ENCODE measurements at places on chromosomes 2 and 18. TPM values are rescaled to one million over a fixed set of nuclear protein-coding genes. Genes with fewer than 3 reads are reported as not detected.

- DNase-seq: no peak
- peaks cover 16% of the 10 kb centered on the region for H3K4me1 ChIP-seq
- H3K4me3 ChIP-seq: no peak overlapping the region
- H3K27ac ChIP-seq: no peak overlapping the region
- no peaks in the 10 kb centered on the region for H3K27me3 ChIP-seq
Observed at GRCh38 chr2:121491518-121491917, 39.2 kb upstream of the RNU4ATAC start.

GRCh38 chr2:218964041-218964771 lies 4.7 kb downstream of the CDK5R2 start:
- peaks cover 13% of the 10 kb centered on the region for H3K4me1 ChIP-seq
- peak overlapping the region; percentile 10 for H3K4me3 ChIP-seq
- peaks cover 18% of the 10 kb centered on the region for H3K36me3 ChIP-seq
- peak overlapping the region; percentile 52 for H3K27ac ChIP-seq
- DNase-seq: no peak
- peaks cover 62% of the 10 kb centered on the region for H3K27me3 ChIP-seq

GRCh38 chr2:84904717-84905174 lies 710 bp upstream of the TMSB10 start:
- no peaks in the 10 kb centered on the region for H3K27me3 ChIP-seq
- H3K27ac ChIP-seq: peak overlapping the region; percentile 98
- DNase-seq: peak; percentile 49
- H3K36me3 ChIP-seq: peaks cover 52% of the 10 kb centered on the region
- H3K4me1 ChIP-seq: peaks cover 32% of the 10 kb centered on the region

GRCh38 chr2:237980751-237981150 lies 13.9 kb downstream of the UBE2F start:
- peaks cover 5% of the 10 kb centered on the region for H3K36me3 ChIP-seq
- H3K4me3 ChIP-seq: no peak overlapping the region
- peaks cover 12% of the 10 kb centered on the region for H3K4me1 ChIP-seq
- no peaks in the 10 kb centered on the region for H3K27me3 ChIP-seq

- H3K27me3 ChIP-seq: no peaks in the 10 kb centered on the region
- H3K36me3 ChIP-seq: peaks cover 13% of the 10 kb centered on the region
- peaks cover 3% of the 10 kb centered on the region for H3K4me1 ChIP-seq
- no peak overlapping the region for H3K4me3 ChIP-seq
- DNase-seq: no peak
Observed at GRCh38 chr2:32159678-32160077, 6.0 kb upstream of the SLC30A6 start.

DNA sequence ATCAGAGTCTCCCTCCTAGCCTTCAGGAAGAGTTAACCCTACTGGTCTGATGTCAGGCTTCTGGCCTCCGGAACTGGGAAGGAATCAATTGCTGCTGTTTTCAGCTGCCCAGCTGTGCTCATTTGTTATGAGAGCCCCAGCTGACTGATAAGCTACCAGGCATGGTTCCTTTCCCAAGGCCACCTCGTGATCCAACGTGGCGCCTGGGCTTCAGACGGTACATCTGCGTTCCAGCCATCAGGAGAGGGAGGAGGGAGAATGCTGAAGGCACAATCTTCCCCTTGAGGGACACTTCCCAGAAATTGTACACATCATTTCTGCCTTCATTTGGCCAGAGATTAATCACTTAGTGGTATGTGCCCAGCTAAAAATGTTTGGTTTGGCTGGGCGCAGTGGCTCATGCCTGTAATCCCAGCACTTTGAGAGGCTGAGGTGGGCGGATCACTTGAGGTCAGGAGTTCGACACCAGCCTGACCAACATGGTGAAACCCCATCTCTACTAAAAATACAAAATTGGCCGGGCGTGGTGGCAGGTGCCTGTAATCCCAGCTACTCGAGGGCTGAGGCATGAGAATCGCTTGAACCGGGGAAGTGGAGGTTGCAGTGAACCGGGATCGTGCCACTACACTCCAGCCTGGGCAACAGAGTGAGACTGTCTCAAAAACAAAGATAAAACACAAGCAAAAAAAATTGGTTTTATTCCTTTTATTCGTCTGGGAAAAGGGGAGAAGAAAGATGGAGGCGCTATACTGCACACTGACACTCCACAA lies 10.5 kb upstream of the ARMC9 start:
- no peaks in the 10 kb centered on the region for H3K36me3 ChIP-seq
- peaks cover 52% of the 10 kb centered on the region for H3K27me3 ChIP-seq
- H3K4me3 ChIP-seq: no peak overlapping the region
- H3K4me1 ChIP-seq: peaks cover 8% of the 10 kb centered on the region
- H3K27ac ChIP-seq: no peak overlapping the region

DNA sequence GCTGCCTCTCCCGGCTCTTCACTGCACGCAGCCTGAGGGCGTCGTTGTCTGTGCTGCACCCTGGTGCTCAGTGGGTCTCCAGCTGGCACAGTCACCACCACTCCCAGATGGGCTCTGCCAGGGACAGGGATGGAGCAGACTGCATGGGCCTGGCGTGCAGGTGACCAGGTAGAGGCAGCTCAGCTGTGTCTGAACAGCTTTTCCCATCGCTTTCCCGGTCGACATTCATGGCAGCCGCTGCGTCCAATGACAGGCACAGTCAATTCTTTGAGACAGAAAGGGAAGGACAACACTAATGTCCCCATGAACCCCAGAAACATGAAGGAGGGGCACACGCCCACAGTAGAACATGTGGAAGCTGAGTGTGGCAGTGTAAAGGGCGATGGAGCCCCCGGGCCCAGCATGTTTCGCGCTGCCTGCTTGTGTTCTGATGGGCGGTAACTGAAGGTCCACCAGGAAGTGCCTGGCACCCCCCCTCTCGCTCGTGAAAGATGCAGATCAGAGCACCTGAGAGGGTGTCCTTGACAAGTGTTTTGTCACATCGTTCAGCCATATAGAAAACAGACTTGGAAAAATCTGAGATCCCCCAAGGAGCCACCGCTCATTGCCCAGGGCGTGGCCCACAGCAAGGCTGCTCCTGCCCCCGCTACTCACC lies 122.4 kb downstream of the NFATC1 start:
- no peak for DNase-seq
- no peak overlapping the region for H3K27ac ChIP-seq
- no peaks in the 10 kb centered on the region for H3K36me3 ChIP-seq
- H3K4me1 ChIP-seq: no peaks in the 10 kb centered on the region
- H3K27me3 ChIP-seq: no peaks in the 10 kb centered on the region

DNA sequence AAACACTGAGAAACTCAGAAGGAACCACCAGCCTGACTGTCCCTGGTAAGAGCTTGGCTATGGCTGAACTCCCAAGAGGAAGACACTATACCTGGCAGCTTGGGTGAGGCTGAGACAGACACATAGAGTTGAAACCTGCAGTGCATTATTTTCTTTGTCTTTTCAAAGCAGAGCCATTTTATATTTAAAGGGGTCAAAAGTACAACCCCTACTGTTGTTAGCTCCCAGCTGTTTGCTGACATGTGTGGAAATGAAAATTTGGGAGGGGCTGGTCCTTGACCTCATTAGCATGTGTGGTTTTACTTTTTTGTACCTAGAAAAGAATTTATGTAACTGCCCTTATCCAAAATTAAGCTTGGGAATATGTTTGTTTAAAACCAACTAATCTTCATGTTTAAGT lies 309.0 kb downstream of the RPRM start:
- no peak overlapping the region for H3K27ac ChIP-seq
- no peak for DNase-seq
- peaks cover 5% of the 10 kb centered on the region for H3K36me3 ChIP-seq
- no peak overlapping the region for H3K4me3 ChIP-seq

Gene ATOH8
- total RNA-seq: 0.47 TPM

Gene LYG2
- not detected for total RNA-seq

Gene RMC1
- total RNA-seq: 31.0 TPM

Gene ACMSD
- total RNA-seq: not detected

Gene WNT6
- not detected for total RNA-seq

Gene ATP8B1
- 66.2 TPM for total RNA-seq
